Activated T-cell treated with anti-CD3 and anti-CD28 coated beads, Interleukin-2, amount 50 U/mL, for 24 hours (primary cell): ENCODE measurements at places on chromosomes 4 and X.

DNA sequence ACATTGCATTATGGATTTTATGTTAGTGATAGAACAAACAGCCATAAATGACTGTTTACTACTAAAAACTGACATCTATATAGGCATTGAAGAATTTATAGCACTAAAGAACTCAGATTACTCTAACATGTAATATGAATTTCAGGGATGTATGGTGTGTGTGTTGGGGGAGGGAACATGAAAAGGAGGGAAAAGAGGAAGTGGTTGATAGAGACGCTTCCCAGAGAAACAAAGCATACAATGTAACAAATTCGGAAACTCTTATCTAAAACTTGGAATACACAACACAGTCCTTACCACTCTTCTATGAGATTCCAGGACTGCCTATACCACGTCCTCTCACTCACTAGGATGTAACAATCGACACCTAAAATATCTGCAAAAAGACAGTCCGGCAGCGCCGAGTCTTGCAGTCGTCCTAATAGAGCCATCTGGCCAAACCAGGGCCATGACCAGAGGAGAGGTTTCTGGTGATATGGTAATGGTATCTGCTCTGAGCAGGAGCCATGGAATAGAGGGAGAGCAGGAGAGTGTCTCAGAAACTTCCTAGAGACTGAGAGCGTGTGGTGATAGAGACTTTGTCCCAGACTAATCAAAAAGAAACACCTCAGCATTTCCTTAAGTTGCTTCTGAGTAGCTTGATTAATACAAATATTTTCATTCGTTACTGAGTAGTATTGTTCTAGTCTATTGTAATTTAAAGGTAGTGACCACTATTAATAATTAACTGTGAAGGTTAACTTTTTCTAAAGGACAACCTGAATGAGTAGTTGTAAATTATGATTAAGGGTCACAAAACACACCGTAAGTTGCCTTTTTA, 251.9 kb upstream of the ETNPPL start:
- DNase-seq: no peak
- peaks cover 6% of the 10 kb centered on the region for H3K27me3 ChIP-seq
- peaks cover 3% of the 10 kb centered on the region for H3K4me1 ChIP-seq
- no peaks in the 10 kb centered on the region for H3K36me3 ChIP-seq
- no peak overlapping the region for H3K27ac ChIP-seq
- H3K4me3 ChIP-seq: no peak overlapping the region

DNA sequence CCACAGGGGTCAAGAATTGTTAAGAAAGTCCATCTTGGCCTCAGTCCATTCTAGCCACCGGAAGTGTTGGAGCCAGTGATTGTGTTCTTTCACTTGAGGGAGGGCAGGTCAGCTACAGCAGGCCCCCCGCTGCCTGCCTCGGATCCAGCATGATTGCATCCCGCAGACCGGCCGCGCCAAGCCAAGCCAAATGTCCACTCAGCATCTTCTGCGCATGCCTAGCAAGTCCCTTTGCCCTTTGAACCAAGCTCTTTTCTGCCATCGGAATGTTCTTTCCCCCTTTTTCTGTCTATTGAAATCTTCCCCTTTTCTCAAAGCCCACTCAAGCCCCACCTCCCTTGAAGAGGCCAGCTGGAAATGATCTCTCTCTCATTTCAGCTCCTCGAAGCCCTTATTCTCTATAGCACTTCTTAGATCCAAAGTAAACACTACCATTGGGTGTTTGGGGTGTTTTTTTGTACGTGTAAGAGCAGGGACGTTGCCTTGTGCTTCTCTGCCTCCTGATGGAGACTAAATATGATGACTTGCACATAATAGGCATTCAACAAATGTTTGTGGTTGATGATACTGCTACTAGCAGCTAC, 147.8 kb upstream of the BCOR start:
- H3K27ac ChIP-seq: no peak overlapping the region
- no peaks in the 10 kb centered on the region for H3K36me3 ChIP-seq
- peaks cover 20% of the 10 kb centered on the region for H3K27me3 ChIP-seq

- no peak for DNase-seq
- no peak overlapping the region for H3K27ac ChIP-seq
- H3K4me3 ChIP-seq: no peak overlapping the region
- peaks cover 10% of the 10 kb centered on the region for H3K4me1 ChIP-seq
These were observed 7.8 kb upstream of the RRAGB start for GRCh38 chrX:55709735-55710134.

DNA sequence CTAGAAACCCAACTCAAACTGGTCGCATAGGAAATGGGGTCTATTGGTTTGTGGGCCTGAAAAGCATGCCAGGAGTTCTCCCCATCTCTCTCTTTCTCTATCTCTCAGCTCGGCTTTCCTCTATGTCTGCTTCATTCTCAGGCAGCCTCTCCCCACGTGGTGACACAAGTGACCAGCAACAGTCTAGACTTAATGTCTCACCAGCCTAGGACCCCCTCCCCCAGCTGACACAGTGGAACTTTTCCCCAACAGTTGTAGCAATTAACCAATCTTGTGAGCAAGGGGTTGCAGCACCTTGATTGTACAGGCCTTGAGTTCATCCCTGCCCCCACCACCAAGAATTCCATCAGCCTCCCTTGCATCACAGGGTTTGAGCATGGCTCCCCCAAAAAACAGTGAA, 159.8 kb upstream of the KIT start:
- DNase-seq: no peak
- no peak overlapping the region for H3K4me3 ChIP-seq
- H3K36me3 ChIP-seq: no peaks in the 10 kb centered on the region
- H3K27me3 ChIP-seq: peaks cover 4% of the 10 kb centered on the region
- no peaks in the 10 kb centered on the region for H3K4me1 ChIP-seq

DNA sequence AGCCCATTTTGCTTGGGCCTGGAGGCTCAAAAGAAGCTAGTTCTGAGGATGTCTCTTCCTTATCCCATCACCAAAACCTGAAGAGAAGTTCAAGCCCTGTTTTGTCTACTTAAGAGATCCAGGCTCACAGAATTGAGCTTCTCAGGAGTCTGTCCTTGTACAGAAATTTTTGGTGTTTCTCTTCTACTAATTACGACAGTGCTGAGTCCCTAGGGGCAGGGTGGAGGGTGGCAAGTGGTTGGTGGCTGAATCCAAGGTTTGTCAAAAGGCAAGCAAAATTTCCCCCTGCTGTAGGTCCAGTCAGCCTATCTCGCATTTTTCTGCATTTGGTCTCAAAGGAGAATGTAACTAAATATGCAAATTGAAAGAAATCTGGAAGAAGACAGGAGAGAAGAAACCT, 377.9 kb downstream of the SMARCA1 start:
- H3K4me3 ChIP-seq: no peak overlapping the region
- no peaks in the 10 kb centered on the region for H3K36me3 ChIP-seq
- H3K27ac ChIP-seq: no peak overlapping the region
- H3K4me1 ChIP-seq: no peaks in the 10 kb centered on the region
- peaks cover 23% of the 10 kb centered on the region for H3K27me3 ChIP-seq
- no peak for DNase-seq

DNA sequence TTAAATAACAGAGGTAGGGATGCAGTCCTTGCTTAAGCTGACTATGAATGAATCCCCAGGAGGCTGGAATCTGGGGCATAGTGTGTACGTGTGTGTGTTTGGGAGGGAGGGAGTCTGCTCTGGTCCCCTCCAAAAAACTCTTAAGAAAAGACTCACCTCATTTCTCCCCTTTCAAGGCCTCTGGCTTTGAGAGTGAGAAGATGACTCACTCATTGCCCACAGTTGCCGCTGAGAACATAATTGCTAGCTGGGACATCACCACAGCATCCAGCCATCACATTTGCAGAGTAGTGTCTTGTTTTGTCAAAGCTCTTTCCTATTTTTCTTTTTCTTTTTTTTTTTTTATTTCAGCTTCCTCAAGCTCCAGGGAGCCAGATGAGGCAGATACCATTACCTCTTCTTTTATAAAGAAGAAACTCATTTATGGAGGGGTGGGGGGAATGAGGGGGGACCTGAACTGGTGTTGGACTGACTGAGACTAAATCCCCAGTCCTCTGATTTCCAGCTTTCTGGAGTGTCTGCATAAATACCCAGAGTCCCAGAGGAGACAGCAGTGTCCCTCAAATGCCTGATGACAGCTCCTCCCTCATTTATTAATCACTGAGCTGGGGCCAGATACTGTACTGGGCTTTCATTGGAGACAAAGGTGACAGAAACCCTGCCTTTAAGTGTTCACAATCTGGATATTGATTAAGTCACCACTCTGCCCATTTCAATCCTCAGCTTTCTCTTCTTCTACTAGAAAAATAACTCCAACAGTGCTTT, 61.9 kb upstream of the LAS1L start:
- no peaks in the 10 kb centered on the region for H3K36me3 ChIP-seq
- peaks cover 67% of the 10 kb centered on the region for H3K4me1 ChIP-seq
- H3K27me3 ChIP-seq: peaks cover 11% of the 10 kb centered on the region
- peak; percentile 56 for DNase-seq
- H3K4me3 ChIP-seq: peak overlapping the region; percentile 68

- H3K27me3 ChIP-seq: no peaks in the 10 kb centered on the region
- H3K4me1 ChIP-seq: no peaks in the 10 kb centered on the region
- no peaks in the 10 kb centered on the region for H3K36me3 ChIP-seq
- DNase-seq: no peak
- H3K4me3 ChIP-seq: no peak overlapping the region
- H3K27ac ChIP-seq: no peak overlapping the region
These were observed 1188.1 kb downstream of the PCDH7 start for GRCh38 chr4:31908261-31908660.

DNA sequence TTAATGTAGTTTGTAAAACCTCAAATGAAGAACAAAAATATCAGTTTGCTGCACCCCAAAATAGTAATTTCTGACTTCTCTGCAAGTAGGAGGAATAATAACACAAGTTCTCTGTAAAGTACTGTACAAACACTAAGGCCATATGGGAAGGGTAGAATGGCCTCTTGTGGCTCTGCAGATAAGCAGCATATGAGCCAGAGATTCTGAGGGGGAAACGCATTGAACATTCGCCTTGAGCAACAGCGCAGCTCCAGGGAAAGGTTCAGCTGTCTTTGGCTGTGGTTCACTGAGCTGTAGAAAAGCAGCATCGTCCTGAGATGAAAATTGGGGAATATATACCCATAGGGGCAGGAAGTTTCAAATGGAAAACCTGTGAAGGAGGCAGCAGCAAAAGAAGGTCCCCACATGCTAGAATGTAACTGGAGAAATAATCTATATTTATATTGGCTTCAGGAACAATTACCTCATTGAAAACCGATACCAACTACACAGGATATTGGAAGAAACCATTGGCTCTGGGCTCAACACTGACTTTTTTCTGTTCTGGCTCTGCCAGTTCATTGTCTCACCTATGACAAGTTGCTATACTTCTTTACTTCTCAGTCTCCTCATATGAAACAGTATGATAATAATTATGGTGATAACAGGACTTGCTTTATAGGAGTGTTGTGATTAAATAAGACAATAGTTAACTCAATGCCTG, 357.6 kb upstream of the CPEB2 start:
- H3K36me3 ChIP-seq: no peaks in the 10 kb centered on the region
- H3K27ac ChIP-seq: no peak overlapping the region
- H3K4me1 ChIP-seq: no peaks in the 10 kb centered on the region
- no peak for DNase-seq
- no peak overlapping the region for H3K4me3 ChIP-seq
